RCC 7860 (cell line): ENCODE measurements at places on chromosomes 4 and X.
A peak's percentile ranks its signal among the peaks of the same experiment; 100 is the strongest.

DNA sequence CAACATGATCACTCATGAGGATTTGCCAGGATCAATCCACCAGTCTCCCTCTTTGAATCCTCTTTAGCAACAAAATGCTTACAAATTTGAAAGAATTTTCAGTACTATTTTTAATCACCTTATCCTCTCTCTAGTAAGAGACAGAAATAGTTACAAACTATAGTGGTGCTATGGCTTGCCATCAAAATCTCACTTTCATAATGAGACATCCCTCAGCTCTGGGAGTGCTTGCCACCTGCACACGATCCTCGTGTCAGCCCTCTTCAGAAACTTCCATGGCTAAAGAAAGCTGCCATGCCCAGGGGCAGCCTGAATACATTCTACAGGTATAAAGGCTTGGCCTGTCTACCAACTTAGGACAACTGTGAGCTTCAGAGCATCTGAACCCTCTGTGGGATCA lies 5.1 kb upstream of the DHX15 start:
- DNase-seq = no peak

DNA sequence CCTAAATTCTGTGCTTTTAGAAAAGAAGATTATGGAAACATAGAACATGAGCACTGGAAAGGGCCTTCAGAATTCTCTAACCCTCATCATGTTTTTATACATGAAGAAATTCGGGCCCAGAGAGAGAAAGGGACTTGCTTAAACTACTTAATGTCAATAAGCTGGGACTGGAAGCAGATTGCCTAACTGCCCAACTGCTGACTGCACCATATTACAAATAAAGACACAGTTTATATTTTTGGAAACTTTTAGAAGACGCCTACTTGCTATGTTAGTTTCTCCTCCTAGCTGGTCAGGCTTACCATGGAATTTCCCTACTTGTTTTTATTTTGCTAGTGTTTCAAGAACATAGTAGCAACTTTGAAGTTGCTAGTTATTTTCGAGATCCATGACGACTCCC lies 47.1 kb downstream of the SLC9A6 start:
- no peak for DNase-seq

DNA sequence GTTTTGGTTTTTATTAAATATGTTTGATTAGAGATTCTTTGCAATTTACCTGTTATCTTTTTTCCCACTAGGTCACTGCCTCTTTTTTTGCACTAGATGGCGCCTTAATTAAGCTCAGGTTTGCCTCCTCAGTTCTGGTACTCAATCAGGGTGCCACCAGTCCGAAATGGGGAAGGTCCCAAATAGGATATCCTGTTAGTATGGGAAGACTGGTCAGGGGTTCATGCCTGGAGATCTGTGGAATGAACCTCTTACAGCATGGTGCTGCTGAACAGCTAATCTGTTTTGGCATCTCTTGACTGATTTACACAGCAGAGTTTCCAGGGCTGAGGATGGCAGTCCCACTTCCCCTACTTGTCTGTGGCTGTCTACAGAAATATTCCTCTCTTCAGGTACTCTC lies 24.2 kb upstream of the VSIG1 start:
- no peak for DNase-seq

DNA sequence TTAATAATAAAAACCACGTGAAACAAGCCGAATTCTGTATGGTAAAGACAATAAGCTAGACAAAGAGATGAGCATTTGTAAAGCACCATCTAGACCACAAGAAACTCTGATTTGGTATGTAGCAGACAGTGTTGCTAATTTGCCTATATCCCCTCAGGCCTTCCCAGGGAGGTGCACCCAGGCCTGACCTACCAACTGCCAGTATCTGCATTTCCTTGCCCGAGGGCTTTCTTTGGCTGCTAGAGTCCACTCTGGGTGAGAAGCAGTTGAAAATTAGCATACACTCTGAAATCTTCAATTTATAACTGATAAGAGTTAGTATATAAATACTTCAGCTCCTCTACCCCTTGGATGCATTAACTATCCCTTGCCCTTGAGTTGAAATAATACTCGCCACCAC lies 37.4 kb upstream of the IL1RAPL1 start:
- no peak for DNase-seq

- no peak for DNase-seq
Measured at GRCh38 chr4:88442689-88443191, 14.2 kb upstream of the HERC5 start.

GRCh38 chrX:6729626-6730025 lies 194.7 kb upstream of the VCX3A start:
- no peak for DNase-seq

DNA sequence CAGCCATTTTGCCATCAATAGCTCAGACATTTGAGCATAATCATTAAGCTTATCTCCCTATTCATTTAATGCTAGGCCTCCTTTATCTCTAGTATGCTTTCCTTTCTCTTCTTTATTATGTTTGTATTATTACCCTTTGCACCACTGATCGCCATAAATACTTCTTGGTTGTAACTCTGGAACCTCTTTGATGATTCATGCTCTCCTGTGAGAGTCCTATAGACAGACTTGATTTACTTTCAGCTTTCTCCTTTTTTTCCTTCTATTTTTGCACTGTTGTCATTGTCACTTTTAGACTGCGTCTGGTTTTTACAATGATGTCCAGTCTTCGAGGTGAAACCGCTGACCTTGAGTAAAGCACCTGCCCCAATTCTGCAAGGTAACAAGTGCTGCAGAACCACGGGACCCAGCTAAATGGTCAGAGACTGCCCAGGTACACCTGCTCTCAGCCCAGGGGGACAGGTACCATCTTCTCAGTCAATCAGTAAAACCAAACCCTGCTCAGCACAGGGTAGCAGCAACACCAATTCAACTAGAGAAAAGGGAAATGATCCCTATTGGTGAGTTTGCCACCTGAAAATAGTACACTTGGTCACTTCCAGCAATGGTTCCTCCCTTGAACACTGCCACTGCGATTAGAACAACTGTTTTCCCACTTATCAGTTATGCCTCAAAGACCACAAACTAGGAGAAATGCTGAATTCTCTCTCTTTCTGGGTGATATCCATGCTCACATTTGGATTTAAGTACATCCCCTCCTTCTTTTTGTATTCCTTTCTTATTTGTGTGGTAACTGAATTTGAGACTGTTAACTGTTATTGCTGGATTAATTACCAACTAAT lies 125.1 kb downstream of the MAML3 start:
- DNase-seq = no peak

DNA sequence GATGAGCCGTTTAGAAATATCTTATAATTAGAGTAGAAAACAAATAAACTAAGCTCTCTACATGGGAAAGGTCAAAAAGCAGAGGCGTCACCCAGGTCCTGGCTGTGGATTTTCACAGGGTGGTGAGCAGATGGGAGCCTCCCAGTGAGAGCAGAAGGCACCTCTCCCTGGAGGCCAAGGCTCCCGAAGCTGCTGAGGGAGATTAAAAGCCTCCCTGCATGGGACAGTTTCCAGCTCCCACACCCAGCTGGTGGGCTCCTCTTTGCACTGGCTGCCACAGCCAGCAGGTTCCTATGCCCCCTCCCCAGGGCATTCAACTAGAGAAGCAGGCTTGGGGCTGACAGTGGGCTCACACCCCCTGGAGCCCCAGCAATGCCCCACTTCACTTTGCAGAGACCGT lies 55.2 kb upstream of the TBC1D9 start:
- no peak for DNase-seq

DNA sequence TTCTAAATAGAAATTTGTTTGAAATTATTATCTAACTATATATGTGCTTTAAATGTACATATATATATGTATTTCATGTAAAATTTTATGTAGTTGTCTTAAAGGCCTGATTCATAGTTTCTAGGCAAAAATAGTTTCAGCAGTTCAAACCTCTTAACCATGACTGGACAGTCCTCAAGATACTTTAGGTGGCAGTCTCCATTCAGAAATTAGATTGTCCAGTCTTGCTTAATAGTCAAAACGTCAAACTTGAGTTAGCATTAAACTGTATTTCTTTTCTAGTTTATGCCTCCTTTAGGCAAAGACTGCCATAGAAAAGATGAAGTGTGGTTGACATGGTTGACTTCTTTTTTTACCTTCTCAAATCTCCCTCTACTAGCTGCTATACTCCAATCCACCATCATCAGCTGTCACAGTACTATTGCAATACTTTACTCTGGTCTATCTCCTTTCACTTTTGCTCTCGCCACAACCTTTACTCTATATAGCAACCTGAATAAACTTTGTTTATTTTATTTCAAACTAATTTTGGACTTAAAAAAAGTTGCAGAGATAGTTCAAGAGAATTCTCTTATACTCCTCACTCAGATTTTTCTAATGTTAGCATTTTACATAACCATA lies 395.6 kb upstream of the DIPK2B start:
- no peak for DNase-seq

GRCh38 chr4:38728631-38729141 lies 54.1 kb downstream of the TLR10 start:
- DNase-seq = no peak

DNA sequence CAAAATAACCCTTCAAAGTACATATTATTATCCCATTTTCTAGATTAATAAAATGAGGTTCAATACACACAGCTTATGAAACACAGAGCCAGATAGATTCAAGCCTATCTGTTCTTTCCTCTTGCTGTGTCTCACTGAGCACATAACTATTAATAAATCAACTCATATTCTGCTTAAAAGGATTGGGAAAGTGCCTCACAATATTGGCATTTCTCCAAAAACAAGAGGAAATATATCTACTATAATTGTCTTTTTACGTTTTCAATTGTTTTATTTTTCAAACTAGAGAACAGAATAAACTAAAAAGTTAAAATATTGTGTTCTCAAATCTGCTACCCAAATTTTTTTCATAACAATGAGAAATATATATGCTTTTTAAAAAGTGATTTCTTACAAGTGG lies 15.8 kb downstream of the DCHS2 start:
- no peak for DNase-seq

DNA sequence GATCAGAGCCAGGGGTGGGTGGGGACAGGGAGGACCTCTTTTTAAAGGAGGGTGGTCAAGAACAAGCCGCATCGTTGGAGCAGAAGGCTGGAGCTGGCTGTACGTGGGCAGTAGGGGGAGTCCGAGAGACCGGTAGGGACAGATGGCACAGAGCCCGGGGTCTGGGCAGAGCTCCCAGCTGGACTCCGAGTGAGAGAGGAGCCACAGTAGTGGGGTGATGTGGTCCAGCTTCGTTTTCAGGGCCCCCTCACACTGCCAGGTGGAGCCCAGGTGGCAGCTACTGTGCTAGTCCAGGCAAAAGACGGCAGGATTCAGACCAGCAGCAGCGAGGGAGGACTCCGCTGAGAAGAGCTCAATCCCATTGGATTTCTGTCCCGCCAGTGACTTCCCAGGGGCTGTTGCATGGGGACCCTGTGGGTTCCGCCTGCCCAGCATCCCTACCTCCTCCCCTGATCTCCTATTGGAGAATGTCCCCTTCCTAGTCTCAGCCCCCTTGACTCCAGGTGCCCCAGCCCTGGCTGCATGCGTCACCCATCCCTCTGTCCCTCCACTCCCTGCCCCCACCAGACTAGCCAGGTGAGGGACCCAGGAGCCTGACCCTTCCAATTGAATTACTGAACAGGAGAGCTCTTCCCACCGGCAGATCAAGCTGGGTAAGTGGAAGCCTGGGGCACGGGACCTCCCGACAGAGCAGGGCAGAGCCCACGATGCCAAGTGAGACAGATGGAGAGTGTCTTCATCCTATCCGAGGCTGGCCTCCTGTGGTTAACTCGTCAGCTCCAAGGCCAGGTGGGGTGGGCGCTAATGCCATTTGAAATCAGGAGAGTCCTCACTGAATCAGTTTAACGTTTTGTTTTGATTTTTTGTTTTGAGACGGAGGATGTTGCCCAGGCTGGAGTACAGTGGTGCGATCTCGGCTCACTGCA lies 2.9 kb downstream of the ARHGAP4 start:
- DNase-seq = peak; percentile 22

GRCh38 chr4:92232566-92232965 lies 71.2 kb upstream of the GRID2 start:
- DNase-seq = peak; percentile 7

DNA sequence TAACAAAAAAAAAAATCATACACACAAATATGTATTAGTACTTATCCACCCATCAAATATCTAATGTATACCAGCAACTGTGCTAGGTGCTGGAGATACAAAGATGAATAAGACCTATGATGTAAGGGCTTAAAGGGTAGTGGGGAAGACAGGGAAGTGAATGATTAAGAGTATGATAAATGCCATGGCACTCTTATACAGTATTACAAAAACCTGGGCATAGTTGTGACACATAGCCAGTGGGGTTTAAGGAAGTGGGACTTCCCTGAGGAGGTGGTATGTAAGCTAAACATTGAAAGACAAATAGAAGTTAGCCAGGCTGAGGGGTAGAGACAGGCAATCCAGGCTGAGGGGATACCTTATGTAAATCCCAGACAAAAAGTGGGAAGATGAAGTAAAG lies 23.5 kb downstream of the CHM start:
- DNase-seq = peak; percentile 41

DNA sequence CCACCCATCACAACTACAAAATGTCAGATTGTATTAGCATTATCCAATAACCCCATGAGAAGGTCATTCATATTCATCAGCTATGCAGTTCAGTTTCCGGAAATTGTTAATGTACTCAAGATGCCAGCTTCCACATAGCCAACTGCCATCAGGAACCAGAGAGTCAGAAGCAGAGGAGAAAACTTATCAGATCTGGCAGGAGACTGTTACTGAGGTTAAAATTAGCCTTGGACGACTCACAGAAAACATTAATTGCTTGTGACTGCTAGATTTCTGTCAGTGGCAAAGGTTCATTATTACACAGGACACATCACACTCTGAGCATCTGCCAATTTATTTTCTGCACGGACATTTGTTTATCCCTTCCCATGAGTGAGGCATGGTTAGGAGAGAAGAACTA lies 352.8 kb downstream of the DHRSX start:
- no peak for DNase-seq

DNA sequence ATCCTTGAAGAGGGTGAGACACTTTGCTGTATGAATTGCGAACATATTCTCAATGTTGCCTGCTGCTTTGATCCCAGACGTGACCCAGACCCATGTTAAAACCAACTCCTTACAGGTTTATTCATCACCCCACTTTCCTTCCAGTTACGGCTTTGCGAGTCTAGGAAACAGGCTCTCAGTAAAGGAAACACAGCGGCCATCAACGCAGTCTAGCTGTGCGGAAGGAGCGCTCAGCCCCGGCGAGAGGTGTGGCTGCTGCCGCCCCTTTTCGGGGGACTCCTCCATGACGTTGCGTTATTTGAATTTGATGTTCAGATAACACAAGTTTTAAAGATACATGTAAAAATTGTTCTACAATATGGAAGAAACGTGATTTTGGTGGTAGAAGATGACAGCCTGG lies 206.4 kb upstream of the FAT1 start:
- no peak for DNase-seq

GRCh38 chr4:67931256-67931655 lies 32.0 kb downstream of the TMPRSS11A start:
- DNase-seq = no peak

GRCh38 chrX:103201041-103201440 lies 13.9 kb upstream of the BEX4 start:
- DNase-seq = no peak

DNA sequence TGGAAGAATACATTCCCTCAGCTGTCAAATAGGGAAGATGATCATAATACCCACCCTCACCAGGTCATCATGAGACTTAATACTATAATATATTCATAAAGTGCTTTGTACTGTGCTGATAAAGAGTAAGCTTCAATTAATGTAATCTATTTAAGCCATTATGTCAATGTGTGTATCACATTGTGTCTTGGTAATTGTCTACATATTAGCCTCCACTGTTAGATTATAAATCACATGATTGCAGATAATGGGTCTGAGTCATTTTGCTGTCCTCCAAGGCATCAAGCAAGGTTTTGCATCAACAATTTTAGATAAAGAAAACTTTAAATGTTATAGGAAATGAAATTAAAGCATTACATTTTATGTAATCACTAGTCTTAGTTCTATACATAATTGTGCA lies 45.2 kb upstream of the CEP135 start:
- no peak for DNase-seq
